ENCODE measurements at places on chromosomes 7 and 10.

GRCh38 chr7:129258649-129259389, 34.0 kb downstream of the AHCYL2 start:
- no peak for DNase-seq

- no peak for DNase-seq
Measured at GRCh38 chr7:77954773-77955555, 156.4 kb downstream of the PHTF2 start.

- no peak for DNase-seq
Measured at GRCh38 chr7:154183482-154183881, 131.3 kb downstream of the DPP6 start.

GRCh38 chr7:50304129-50304910, at the start of gene IKZF1:
Gene IKZF1 (plus strand): TSS chr7:50304716. CDS start chr7:50319062, 14,346 bp downstream.
- DNase-seq, result no peak

GRCh38 chr7:159033956-159034355, 110.7 kb downstream of the VIPR2 start:
- no peak for DNase-seq

DNA sequence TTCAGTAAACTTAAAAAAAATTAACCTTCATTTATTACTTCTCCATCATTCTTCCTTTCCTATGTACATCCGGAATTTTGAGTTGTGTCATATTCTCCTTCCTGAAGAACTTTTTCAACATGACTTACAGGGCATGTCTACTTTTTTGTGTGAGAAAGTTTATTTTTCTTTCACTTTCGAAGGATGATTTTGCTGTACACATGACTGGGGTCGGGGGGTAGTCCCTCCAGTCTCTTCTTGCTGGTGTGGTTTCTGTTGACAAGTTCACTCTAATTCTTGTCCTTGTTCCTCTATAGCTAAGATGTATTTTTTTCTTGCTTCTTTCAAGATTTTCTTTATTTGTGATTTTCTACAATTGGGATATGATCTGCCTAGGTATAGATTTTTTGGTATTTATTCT, 55.8 kb downstream of the INPP5A start:
- no peak for DNase-seq
